ENCODE measurements at places on chromosomes 16 and 17.

- no peak for ATAC-seq
Observed at GRCh38 chr16:10947211-10947787, 2.9 kb downstream of the CLEC16A start.

GRCh38 chr17:72843591-72843990 is 248.9 kb downstream of the SLC39A11 start:
- no peak for ATAC-seq

GRCh38 chr17:29143894-29144293 is 36.3 kb downstream of the MYO18A start:
- no peak for ATAC-seq

GRCh38 chr17:68176718-68177117 is 71.1 kb upstream of the AMZ2 start:
- ATAC-seq: no peak

DNA sequence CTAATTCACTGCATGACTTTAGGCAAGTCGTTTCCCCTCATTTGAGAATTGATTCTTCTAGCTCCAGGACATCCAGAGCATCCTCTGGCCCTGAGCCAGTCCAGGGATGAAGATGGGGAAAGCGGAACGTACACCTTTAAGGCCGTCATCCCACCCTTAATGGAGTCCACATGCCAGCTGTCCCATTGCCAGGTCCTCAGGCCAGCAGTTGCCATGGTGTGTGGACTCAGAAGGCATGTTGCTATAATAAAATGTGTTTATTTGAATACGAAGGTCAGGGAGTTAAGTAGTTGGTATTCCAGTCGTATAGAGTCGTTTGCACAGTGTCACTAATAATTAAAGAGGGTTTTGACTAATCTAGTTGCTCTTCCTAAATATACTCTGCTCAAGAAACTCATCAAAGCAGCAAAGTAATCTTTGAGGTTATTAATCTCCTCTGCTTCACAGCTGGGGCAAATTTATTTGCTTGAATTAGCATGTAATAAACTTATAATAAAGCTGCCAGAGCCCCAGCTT is 30.4 kb downstream of the CCDC182 start:
- no peak for ATAC-seq

DNA sequence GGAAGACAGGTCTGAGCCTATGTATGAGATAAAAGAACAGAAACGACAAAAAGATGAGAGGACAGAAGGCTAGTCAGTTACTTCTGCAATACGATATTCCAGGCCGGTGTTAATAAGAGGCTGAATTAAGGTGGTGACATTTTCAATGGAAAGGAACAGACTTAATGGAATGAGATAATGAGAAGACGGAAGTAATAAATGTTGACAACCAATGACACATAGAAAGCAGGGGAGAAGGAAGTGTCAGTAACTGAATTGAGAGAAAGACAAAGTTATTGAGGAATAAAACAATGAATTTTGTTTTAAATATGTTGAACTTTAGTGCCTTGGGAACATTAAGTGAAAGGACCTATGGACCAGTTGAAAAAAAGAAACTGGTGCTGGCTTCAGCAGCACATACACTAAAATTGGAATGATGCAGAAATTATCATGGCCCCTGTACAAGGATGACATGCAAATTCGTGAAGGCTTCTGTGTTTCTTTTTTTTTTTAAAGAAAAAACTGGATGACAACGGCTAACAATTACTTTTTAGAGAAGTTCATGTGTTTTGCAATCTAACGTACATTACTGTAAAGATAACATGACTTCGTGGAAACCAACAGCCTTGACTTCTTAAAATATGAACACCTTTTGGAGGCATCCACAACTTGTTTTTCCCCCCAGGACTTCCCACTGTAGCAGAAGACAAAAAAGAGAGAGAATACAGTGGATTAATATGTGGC is 18.5 kb upstream of the CPD start:
- ATAC-seq: no peak

- ATAC-seq: no peak
Observed at GRCh38 chr17:45091778-45092425, 30.8 kb downstream of the NMT1 start.

GRCh38 chr16:8685617-8686016 is 11.2 kb downstream of the ABAT start:
- no peak for ATAC-seq

GRCh38 chr17:187130-187529 is 5.7 kb upstream of the DOC2B start:
- no peak for ATAC-seq

DNA sequence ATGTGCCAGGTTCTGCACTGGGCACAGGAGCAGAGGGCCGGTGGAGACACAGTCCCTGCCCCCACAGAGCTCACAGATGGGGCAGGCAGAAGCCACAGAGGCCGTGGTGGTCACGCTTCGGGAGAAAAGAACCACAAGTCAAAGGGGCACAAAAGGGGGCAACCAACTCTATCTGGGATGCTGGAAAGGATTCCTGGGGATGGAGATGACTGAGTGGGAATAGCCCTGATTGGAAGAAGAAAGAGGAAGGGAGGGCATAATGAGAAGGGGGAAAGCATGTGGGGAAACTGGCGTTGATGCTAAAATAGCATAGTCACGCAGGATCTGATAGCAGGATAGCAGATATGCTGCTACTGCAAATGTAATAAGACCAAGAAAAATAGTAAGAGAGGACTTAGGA is 69.7 kb downstream of the VAT1L start:
- no peak for ATAC-seq

DNA sequence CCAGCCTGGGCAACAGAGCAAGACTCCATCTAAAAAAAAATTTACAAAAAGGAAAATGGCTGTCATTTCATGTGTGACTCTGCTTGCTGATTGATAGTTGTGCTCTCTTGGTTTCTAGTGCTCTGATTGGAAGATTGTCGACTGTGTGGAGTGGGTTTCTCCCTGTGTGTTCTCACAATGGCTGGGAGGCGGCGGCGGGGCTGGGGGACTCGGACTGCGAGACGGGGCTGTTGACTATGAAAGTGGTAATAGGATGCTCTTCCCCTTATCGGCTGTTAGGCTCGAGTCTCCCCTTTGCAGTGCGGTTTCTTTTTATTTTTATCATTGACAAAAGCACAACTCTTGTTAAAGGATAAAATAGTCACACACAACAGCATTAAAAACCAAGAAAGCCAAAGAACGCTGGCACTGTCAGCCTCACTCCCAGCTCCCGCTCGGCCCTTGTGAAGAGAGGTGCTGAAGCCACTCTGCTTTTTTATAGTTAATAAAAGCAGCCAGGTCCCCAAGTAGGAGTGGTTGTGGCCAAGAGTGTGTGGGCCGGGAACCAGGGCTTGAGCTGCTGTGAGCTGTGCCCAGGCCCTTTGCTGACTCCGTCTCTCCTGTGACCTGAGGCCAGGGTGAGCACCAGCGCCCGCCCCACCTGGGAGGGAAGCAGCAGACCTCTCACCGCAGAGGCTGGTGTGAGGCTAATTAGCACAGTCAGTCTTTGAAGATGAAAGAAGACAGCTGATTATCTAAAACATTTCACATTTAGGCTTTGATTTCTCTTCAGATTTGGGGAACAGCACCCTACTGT is 36.5 kb downstream of the TBCD start:
- no peak for ATAC-seq

- ATAC-seq: no peak
Observed at GRCh38 chr16:71226229-71227141, 4.0 kb downstream of the HYDIN start.

DNA sequence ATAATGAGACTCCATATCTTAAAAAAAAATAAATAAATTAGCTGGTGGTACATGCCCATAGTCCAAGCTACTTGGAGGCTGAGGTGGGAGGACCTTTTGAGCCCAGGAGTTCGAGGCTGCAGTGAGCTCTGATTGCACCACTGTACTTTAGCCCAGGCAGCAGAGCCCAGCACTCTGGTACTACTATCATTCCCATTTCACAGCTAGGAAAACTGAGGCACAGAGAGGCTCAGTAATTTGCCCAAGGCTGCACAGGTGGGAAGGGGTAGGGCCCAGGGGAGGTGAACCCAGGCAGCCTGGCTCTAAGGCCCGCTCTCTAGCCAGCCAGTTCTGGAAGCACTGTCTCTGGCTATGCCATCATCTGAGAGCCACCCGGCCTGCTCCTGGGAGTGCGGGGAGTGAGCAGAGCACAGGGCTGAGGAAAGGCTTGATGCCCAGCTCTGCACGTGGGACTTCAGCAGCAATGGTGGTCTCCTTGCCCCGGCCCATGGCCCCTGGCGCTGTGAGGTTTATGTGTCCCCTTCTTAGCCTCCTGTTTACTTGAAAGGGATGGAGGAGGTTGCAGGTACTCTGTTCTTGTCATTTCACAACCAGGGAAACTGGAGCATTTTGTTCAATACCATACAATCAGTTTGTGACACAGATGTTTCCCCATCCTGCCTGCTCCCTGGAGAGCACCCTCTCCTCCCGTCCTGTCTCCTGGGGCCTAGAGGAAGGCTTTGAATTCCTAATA is 222.3 kb downstream of the KATNIP start:
- ATAC-seq: no peak

GRCh38 chr17:19736071-19736470 is 12.0 kb downstream of the ALDH3A1 start:
- no peak for ATAC-seq

DNA sequence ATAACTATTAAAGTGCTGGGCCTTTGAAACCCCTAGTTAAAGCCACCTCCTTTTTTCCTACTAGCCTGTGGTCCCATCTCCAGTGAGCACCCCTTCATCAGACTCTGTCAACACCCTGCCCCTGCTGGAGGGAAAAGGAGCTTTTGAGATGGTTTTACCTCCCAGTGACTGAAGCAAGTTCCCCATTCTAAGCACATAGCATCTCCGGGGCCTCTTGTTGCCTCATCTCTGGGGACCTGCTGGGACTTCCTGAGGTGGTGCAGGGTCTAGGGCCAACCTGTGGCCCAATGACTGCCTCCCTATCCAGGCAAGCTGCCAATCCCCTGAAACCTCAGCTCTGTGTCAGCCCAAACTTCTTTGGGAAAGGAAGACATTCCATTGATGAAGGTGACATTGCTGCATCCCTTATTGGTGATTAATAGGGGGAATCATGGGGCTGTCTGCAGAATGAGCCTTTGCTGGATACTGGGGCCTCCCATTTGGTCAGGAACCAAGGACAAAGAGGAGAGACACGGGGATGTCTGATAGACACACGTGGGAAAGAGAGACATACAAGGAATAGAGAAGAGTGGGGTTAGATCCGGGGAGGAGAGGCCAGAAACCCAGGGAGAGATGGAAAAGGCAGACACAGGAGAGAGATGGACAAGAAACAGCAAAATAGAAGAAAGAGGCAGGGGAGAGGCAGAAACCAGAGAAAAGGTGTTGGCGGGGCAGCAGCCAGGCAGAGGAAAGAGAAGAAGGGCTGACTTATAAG is 2.4 kb downstream of the C1QL1 start:
- ATAC-seq: no peak
